ENCODE measurements at places on chromosomes 5 and 9.

GRCh38 chr5:74406844-74407243 lies 233.7 kb downstream of the ENC1 start:
- DNase-seq: no peak

DNA sequence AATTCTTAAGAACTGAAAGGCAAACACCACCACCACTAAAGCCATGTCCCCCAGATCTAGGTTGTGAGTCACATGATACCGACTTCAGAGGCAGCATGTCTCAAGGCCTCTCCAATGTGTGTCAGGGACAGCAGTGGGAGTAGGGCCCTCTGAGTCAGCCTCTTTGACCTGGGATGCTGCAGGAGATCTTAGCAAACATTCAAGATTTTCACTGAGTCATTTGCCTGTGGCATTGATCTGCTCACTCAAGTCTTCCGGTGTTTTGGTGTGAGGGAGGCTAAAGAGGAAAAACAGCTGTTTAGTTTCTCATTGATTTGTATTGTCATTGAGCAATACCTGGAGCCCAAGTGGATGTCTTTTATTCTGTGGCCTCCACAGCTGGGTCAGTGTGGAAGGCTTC lies 36.1 kb downstream of the TMC1 start:
- DNase-seq: peak; percentile 98

GRCh38 chr5:61779743-61780142 lies 447.7 kb downstream of the ZSWIM6 start:
- DNase-seq: no peak

- no peak for DNase-seq
Measured at GRCh38 chr9:14349146-14349446, 35.2 kb upstream of the NFIB start.

GRCh38 chr9:132833550-132834121 lies 44.4 kb downstream of the AK8 start:
- DNase-seq: no peak

GRCh38 chr5:175104677-175105076 lies 339.3 kb downstream of the DRD1 start:
- DNase-seq: no peak

DNA sequence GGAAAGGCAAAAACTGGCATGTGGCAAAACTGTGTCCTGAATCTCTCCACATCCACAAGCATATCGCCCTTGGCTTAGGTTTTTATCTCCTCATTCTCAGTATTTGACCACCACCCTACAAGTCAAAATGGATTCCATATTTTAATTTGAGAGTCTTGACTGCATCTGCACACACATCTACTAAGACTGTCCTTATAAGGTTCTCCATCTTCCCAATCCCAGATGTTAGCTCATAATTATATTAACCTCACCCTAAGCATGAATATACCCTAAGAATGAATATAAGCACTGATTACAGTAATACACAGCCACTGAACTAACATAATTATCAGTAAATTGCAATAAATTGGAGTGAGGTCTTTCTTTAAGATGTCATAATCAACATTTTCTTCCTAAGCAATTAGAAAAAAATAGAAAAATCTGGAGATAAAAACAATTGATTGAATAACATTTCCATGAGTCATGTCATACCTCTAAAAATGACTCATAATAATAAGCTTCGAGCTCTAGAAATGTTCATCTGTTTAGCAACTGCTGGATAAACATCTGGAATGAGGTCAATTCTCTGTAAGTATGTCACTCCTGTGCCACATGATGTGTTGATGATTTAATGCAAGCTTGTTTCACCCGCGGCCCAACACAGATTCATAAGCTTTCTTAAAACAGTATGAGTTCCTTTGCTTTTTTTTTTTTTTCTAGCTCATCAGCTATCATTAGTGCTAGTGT lies 39.9 kb upstream of the PAM start:
- DNase-seq: no peak

DNA sequence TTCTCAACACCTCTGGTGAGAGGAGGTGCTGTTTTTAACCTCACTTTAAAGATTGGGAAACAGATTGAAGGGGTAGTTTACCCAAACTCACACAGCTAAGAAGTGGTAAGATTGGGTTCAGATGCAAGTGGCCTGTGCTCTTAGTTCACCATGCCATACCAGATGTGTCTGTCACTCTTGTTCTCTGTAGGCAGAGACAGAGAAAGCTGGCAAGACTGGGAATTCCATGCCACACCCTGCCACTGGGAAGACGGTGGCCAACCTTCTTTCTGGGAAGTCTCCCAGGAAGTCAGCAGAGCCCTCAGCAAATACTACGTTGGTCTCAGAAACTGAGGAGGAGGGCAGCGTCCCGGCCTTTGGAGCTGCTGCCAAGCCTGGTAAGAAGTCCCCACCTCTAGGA lies 11.0 kb downstream of the TCOF1 start:
- DNase-seq: no peak

DNA sequence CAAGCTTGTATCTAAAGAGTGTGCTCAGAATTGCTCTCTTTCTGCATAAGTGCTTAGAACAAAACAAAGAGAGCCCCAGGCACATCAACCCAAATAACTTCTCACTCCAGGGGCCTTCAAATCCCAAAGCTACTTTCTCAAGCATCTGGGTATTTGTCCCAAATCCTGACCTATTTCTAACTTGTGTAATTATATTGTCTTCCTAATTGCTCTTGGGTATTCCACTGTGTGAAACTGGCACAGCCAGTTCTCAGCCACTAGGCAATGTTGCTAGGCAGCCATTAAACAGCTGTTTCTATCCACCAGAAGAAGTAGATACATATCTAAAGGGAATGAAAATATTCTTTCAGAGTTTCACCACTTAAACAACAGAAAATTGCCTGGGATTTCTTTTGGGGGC lies 198.8 kb downstream of the PRELID2 start:
- DNase-seq: no peak

GRCh38 chr9:114448706-114449105 lies 56.6 kb downstream of the WHRN start:
- DNase-seq: no peak

DNA sequence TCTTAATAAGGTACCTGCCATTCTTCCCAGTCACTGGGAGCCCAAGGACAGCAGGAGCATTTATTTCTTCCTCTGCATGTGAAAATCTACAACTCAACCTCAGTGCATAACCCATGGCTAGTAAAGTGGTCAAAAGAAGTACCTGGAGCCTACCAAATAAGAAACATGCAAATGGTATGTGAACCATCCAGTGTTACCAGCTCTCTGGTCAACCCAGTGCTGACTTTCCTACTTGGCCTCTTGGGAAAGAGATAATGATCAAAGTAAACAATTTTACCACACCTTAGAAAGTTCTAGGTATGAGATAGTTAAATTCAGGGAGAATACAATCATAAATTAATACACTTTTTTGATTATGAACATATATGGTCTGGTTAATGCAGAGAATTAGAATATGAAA lies 325.6 kb downstream of the ENC1 start:
- DNase-seq: peak; percentile 75

- DNase-seq: no peak
Measured at GRCh38 chr9:78898234-78898633, 601.3 kb downstream of the PSAT1 start.

DNA sequence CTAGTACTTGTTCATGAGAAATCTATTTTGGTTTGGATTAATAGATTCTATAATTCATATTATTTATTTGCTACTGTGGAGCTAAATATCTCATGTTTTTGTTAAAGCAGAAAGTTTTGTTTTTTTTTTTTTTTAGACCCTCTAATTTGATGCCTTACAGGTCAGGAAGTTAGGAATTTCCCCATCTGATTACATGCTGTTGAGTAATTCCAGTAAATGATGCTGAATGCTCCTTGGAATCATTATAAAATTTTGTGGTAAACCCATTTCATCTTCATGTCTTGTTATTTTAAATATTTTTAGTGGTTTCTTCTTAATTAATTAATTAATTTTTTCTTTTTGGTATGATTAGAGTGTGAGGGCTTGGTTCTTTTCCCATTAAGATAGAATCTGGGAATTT lies 35.6 kb downstream of the NNT start:
- DNase-seq: no peak

- peak; percentile 58 for DNase-seq
Measured at GRCh38 chr9:69946800-69947437, 96.7 kb upstream of the MAMDC2 start.

- no peak for DNase-seq
Measured at GRCh38 chr5:15807871-15808270, 307.9 kb downstream of the FBXL7 start.

Measured in islet precursor cell (in vitro differentiated cells).